ENCODE measurements at places on chromosomes 5 and 9.

- DNase-seq = no peak
Observed at GRCh38 chr5:172683264-172683644, 42.2 kb downstream of the NEURL1B start.

DNA sequence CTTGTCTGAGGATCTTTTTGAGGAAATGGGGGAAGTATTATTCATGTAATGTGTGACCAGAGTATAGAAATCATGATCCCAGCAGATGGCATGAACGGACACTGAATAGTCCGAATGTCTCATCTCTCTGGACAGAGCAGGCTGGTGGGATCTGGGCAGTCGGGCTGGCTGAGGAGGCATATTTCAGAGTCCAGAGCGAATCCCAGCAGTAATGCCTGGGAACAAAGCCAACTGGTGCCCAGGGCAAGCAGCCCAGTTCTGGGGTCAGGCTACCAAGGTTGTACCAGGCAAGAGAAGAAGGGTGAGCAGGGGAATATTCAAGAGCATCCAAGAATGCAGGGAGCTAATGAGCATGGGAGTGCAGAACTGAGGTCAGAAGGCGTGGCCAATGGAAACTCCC lies 306.4 kb downstream of the ZSWIM6 start:
- no peak for DNase-seq

- DNase-seq = no peak
Observed at GRCh38 chr9:18893491-18893890, 139.5 kb downstream of the SAXO1 start.

- DNase-seq = no peak
Observed at GRCh38 chr5:168072665-168073064, 218.8 kb upstream of the WWC1 start.

- DNase-seq = no peak
Observed at GRCh38 chr9:134057751-134058701, 9.8 kb downstream of the BRD3 start.

DNA sequence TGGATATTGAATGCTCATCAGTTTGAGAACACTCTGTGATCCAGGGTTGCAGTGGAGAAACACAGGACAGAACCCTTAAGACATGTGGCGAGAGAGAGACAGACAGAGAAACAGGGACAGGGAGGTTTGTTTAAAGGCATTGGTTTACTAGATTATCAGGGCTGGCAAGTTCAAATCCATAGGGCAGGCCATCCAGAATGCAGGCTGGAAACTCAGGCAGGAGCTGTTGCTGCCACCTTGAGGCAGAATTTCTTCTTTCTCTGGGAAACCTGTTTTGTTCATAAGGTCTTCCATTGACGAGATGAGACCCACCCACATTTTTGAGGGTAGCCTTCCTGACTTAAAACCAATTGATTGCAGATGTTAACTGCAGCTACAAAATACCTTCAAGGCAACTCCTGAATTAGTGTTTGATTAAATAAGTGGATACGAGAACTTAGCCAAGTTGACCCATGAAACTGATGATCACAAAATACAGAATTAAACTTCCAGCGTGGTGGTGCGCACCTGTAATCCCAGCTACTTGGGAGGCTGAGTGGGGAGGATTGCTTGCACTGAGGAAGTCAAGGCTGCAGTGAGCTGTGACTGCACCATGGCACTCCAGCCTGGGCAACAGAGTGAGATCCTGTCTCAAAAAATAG lies 55.9 kb downstream of the NSUN2 start:
- DNase-seq = no peak

GRCh38 chr9:125519734-125520133 lies 187.3 kb downstream of the MAPKAP1 start:
- DNase-seq = no peak

GRCh38 chr5:14439087-14439871 lies 142.3 kb upstream of the OTULINL start:
- DNase-seq = no peak

GRCh38 chr5:1733369-1733768 lies 66.3 kb downstream of the MRPL36 start:
- DNase-seq = no peak

DNA sequence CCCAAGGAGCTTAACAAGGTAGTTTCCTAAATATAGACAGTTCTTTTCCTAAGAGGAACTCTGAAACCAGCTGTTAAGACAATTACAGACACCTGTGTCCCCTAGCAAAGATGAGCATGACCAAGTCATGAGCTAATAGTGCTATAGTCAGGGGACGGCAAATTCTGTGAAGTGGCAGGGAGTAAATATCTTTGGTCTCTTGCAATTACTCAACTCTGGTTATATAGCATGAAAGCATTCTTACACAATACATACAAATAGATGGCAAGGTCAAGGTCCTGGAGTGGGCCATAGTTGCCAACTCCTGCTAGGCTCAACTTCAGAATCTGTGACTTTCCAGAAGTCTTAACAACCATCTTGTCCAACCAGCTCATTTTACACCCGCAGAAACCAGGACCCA lies 103.7 kb downstream of the RFK start:
- no peak for DNase-seq

DNA sequence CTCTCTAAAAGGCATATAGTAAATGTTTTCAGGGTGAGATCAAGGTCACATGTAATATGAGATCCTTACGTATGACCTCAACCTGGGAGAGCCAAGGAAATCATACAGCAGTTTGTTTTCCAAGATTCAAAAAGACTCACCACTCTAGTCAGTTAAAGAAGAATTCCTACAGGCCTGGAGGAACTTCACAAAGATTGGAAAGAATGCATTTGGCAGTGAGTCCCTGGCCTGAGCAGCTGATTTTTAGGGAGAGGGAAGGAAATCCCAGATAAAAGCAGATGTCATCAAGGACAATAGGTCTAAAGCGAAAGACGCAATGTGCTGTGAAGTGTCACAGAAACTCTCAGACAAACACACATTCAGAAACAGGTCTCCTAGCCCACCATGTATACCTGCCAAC lies 424.0 kb upstream of the ZNF462 start:
- no peak for DNase-seq

- no peak for DNase-seq
Observed at GRCh38 chr9:127554966-127555839, 56.9 kb upstream of the STXBP1 start.

GRCh38 chr9:135241381-135242048 lies 154.0 kb downstream of the OLFM1 start:
- no peak for DNase-seq

GRCh38 chr9:129493002-129493705 lies 127.7 kb downstream of the C9orf50 start:
- no peak for DNase-seq

DNA sequence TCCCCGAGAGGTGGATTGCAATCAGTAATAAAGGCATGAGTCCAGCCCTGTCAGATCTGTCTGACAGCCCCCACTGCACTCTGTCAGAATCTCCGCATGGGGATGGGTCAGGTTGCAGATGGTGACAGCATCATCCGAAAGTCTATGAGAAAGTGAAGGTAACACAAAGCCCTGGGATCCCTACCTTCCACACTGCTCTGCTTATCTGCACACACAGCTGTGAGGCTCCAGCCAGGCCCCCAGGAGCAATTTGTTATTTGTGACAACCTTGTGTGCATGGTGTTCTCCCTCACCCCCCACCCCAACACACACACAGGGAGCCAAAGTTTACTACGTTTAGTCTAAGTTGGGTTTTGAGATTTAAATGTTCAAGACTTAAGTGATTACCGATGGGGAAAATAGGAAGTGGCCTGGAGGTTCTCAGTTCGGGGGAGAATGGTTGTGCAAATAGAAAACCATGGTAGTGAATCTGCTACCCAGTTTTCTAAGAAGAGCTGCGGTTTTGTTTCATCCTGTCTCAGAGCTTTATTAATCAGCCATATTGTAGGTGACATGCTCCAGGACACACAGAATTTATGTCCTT lies 92.7 kb downstream of the SV2C start:
- DNase-seq = no peak

DNA sequence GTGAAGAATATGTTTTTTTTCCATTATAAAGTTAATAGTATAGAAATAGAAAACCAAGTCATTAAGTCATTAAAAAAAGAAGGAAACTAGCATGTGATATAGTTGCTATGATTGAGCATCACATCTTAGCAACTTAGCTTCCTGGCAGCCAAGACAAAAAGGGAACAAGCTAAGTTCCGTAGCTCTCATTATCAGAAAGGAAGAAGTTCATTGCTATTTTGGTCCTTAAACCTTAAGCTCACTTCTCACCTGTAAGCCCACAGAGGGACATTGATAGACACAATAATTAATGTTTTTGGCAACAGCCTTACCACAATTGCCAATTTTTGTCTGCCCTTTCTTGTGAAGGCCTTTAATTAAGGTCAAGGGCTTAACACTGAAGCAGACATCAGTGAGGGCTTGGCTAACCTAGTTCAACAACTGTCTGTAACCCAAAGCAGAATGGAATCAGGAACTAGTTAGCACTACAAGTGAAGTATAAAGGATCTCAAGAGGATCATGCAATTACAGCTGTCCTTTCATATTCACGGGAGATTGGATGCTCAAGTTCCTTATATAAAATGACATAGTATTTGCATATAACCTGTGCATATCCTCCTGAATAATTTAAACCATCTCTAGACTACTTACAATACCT lies 24.0 kb upstream of the KLF4 start:
- DNase-seq = no peak
